ENCODE measurements at places on chromosomes 6 and 20.

GRCh38 chr6:41445261-41445660 is 100.9 kb upstream of the FOXP4 start:
- no peak for DNase-seq

GRCh38 chr6:108763931-108764579 is 84.2 kb upstream of the ARMC2 start:
- no peak for DNase-seq

DNA sequence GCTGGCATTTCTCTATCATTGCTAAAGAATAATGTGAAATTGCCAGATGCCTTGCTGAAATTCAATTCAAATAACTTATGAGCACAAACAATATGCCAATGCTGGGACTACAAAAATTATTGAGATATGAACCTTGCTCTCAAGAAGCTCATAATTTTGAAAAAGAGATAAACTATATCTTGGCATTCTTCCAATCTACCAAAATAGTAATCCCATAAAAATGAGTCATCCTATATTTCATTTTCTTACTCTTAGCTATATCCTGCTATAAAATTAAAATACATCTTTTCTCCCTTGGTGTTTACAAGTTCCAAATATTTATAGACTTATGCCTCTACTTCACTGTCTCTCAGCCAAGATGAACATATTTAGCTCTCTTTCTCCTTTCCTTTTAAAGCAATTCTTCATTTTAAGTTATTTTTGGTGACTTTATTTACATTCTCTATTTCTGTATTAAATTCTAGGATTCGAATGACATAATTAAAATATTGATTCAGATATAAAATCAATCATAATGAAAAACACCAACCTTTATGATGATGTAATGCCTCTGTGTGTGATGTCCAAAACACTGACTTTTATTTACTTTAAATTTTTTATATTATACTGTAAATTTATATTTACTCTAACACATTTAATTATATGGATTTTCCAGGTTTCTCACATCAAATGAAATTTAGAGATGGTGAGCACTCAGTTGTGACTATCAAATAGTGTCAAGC is 152.6 kb downstream of the CDK19 start:
- DNase-seq: no peak

- DNase-seq: no peak
Observed at GRCh38 chr6:161673026-161673425, 399.2 kb upstream of the AGPAT4 start.

- DNase-seq: no peak
Observed at GRCh38 chr6:66896415-66896814, 1189.4 kb upstream of the EYS start.

DNA sequence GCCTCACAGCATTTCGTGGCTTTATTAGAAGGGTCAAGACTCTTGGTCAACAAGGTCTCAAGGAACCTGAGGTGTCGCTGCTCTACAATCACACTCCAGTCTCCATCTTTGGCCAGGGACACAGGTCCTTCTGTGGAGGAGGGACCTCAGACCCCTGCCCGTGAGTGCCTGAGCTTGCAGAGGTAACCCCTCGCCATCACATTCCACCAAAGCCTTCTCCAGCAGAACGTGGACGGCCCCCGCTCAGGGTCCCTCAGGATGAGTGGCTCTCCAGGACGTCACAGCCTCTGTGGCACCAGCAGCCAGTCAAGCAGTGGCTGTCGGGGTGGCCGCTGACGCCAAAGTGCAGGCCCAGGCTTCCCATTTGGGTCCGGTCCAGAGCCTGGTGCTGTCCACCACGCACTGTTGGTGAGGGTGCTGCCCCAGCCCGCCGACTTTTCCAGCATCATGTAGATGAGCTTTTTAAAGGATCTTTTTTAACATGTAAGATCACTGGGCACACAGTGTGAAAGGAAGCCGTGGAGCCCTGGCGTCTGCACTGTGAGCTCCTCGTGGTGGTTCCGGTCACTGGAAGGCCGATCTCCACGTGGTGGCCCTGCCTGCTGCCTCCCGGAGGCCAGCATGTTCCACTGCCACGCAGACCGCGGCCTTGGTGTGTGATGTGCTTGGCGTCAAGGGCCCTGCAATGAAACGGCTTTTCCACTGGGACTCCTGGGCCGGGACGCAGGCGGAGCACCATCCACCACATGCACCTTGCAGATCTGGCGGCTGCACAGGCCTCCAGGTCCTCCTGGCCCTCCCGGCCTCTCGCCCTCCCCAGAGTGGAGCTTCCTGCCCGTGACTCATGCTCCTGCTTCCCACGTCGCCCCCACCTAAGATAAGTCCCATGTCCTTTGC is 8.3 kb upstream of the KIF25 start:
- DNase-seq: no peak
